ENCODE measurements at places on chromosomes 1 and 21.

DNA sequence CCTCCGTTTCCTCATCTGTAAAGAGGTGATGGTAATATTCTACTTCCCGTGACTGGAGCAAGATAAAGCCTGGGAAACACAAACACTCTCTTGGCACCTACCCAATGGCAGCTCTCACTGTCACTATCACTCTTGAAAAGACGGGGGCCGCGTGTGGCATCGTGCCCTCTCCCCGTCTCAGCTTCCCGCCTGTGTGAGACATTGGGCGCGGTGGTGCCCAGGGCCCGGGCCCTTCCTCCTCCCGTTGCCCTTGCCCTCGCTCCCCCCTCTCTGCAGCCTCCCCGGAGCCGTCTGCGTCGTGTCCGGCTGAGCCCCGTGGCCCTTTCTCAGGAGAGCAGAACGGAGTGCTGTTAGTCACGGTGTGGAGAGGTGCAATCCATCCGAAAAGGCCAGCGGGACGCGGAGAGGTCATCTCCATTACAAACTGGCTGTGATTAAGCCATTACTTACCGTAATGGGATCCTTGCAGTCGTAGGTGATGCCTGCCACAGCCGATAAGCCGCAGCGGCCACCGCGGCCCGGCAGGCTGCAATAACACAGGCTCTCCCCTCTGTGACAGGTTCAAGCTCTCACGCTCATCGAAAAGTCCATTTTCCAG lies 156.4 kb upstream of the ZC3H12A start:
- no peak for DNase-seq

GRCh38 chr1:201154389-201155165 lies at the start of gene TMEM9:
Gene TMEM9 (minus strand): TSS chr1:201154474. CDS start chr1:201153923, 551 bp downstream.
- peak; percentile 99 for DNase-seq

- DNase-seq = no peak
Observed at GRCh38 chr1:245855846-245856730, 651.0 kb downstream of the SMYD3 start.

- no peak for DNase-seq
Observed at GRCh38 chr1:241654641-241655040, 2.6 kb downstream of the WDR64 start.

DNA sequence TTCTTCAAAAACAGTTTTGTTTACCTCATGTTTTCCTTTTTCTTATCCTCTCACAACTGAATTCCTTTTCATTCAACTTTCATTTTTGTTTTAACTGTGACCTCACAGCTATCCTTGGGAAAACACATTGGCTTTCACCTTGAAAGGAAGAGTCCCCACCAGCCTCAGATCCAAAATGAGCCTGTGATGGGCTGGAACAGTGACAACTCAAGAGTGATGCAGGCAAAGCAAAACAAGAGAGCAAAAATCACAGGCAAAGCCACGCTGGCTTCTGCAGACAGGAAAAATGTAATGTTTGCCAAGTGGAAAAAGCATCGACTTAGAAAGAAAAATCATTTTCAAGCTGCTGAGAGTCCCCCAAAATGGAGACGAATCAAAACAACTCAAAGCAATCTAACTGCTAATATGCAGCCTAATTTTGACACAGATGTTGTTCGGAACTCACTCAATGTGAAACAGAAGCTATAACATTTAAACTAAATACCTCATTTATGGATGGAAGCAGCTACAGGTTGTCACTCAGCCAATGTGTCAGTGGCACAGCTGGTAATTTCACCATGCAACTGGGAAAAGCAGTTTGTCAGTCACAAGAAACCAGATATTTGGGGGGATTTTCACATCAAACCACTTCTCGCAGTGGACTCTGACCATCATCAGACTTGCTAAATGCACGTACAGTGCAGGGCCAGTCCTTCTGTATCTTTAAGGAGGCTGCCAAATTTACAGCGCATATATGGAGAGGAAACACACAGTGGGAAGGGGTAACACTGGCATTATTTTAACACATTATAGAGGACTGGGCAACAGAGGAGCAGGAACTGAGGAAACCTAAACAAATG lies 50.7 kb downstream of the ALG14 start:
- no peak for DNase-seq

DNA sequence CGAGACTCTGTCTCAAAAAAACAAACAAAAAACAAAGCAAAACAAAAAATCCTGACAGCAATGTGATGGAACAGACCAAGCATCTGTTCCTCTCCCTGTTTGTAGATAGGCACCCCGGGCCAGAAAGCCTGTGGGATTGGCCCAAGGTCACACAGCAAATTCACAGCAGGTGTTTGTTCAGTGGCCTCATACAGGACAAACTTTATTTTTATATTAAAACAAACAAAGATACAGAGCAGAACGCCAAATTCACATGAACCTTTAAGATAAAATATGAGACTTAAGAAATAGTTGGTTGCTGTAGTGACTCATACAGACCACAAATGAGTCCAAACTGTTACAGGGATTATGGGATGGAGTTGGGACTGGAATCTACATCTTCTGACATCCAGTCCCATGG lies 2.3 kb upstream of the CELA2A start:
- DNase-seq = no peak

DNA sequence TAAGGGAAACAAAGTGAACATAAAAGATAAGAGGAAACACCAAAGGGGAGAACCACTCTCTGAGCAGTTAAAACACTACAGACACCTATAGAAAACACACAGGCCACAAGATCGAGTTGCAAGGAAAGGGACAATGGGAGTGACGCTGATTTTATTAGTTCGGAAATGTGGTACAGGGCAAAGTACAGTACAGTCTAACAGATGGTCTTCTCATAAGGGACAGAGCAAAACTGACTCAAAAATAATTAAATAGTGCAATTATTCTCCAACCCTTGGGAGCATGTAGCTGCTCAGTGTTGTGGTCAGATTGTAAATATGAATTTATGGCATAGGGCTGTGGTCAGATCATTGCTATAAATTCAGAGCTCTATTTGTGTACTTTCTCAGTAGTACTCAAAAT lies 352.0 kb downstream of the USH2A start:
- no peak for DNase-seq

- DNase-seq = no peak
Observed at GRCh38 chr1:117036018-117036461, 24.1 kb upstream of the TTF2 start.

- no peak for DNase-seq
Observed at GRCh38 chr1:154821083-154821482, 49.0 kb downstream of the KCNN3 start.

DNA sequence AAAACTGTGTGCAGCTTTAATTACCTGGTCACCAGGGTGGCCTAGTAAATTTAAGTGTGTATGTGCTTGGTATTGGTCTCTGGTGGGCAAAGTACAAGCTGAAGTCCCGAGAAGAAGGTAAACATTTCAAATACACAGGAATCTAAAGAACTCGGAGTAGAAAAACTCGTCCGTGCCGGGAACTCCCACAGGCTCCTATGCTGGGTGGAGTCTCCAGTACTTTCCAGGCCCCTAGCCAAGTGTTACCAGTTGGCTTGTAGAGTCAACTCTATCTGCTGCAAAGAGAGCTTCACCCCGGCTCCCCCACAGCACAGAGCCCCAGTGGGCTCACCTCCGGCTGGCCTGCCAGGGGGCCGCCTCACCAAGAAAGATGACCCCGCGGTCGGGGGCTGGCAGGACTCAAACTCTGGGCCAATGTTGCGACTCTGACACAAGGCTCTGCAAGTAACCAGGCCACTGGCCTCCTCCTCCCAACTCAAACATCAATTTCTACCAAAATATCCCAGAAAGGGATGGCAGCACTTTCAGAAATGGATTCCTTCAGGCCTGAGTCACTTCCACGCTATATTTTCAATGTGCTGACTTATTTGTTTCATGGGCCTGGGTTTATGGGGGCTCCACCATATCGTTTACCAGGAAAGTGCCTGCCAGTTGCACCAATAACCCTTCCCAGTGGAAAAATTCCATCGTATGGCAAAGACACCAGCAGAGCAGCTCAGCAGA lies 73.9 kb downstream of the SLC66A1 start:
- no peak for DNase-seq

- DNase-seq = no peak
Observed at GRCh38 chr1:167762061-167762746, 40.4 kb downstream of the MPZL1 start.

All from stimulated activated CD4-positive, alpha-beta T cell treated with anti-CD3 and anti-CD28 coated beads, Interleukin-1b, Interleukin-23, amount 100 ng/mL, for 24 hours (primary cell).